ENCODE measurements at places on chromosomes 3 and 15.
A peak's percentile ranks its signal among the peaks of the same experiment; 100 is the strongest.

DNA sequence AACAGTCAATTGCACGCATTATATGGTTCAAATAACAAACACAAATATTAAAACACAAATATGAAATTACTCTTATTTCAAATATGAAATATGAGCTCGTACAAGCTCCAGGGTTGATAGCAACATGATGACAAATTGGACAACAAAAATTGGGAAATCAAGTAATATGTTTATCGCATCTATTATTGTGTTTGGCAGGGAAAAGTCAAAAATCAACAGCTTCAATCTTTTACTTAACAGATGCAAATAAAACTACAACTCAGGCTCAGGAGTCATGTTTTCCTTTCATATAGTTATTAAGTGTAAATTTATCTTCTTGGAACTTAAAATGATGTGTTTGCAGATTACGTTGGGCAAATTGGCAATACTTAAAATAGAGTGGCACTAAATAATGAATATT is 41.4 kb downstream of the ZPLD1 start:
- DNase-seq = no peak

DNA sequence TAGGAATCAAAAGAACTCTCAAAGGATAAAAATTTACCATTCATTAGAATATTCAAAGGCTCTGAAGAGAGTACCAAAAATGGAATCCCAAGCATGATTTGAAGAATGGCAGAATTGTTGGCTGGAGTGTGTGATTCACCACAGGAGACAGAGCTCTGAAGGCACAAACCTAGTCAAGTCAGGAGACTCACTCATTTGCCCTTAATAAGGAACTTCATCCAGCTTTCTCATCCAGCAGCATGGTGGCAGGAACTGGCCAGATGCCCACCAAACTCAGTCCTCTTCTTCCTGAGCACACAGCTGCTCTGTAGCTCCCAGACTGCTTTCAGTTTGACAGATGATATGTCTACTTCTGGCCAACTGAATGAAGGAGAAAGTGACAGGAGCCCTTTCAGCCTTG is 16.5 kb upstream of the HEG1 start:
- no peak for DNase-seq

GRCh38 chr3:124845406-124845805 is 41.8 kb downstream of the ITGB5 start:
- DNase-seq = peak; percentile 87

DNA sequence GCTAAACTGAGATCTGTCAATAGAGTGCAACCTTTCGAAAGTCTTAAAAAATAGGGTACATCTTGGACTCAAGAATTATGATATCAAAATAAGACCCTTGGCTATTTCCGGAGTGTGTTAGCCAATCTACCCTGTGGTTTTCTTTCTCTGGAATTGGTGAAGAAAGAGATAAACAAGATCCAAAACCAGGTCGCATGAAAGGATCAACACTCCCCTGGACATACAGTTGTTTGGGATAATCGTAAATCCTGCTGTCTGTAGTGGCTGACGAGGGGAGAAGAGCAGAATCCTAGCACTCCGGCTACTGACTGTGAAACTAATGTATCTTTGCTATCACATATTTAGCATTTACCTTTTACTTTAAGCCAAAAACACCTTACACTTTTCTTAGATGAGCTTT is 30.9 kb downstream of the FNDC3B start:
- no peak for DNase-seq

DNA sequence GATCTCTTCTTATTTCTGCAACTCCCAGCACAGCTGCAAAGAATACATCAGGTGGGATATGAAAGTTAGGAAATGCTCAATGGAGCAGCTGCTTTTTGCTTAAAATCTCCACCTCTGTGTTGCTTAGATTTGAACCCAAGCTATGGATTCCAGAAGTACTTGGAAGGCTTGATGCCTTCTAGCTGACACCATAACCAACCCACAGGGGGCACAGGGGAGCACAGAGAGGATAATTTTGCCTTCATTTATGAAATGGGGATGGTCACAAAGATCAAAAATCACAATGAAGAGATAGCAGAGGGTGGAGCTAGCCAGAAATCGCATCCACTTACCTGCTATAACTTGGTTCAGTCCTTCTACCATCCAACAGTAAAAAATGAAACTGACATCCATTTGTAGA is 75.7 kb downstream of the DUT start:
- no peak for DNase-seq

DNA sequence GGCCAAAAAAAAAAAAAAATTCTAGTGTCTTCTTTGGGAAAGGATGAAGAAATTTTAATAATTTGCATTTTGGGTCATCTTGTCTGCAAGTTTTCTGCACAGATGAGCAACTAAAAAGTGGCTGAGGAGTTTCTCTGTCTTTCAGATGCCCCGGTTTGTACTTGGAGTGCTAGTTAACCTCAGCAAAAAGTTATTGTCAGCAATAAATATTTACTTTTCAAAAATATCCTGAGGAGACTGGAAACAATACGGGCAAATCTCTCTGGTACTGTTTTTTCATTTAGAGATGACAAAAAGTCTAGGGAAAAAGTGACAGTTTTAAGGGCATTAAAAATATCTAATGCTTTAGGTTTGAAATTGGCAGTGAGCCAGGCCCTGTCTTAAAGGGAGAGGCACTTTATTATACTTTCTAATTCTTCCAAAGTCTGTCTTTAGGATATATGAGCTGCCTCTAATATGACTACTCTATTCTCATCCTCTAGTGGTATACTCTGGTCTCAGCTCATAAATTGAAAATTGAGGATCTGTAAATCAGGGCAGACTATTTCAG is 436.0 kb upstream of the NR2F2 start:
- DNase-seq = no peak

DNA sequence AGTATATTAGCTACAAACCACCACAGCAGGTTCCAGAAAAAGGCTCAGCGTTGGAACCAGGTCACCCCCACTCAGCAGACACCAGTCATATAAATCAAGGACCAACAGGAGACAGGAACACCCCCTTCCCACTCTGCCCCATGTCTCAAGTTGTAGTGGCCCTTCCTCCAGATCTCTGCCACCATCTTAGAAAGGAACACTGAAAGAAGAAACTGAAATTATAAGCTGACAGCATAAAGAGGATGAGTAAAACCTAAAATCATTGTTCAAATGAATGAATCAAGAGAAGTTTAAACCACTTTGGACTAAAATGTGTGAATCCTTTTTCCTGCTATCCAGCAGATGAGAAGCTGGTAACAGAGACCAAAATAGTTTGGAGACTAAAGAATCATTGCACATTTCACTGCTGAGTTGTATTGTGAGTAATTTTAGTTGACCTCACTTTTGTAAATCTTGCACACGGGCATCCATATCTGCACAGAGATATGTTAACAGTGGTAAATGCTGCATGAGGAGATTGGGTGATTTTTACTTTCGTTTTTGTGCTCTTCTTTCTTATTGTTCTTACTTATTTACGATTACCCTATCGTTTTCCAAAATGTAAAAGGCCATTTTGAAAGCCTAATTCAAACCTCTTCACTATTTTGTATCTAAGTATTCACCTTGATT is 19.8 kb downstream of the CCR3 start:
- no peak for DNase-seq

DNA sequence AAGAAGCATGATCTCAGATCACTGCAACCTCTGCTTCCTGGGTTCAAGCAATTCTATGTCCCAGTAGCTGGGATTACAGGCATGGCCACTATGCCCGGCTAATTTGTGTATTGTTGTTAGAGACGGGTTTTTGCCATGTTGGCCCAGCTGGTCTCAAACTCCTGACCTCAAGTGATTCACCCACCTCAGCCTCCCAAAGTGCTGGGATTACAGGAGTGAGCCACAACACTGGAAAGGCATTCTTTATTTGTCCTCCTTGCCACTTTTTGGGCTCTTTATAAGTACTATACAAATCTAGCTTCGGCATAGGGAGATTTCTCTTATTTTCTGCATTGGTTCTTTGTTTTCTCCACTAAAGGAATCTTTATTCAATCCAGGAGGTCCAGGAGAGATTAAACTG is 18.6 kb downstream of the CMTM8 start:
- DNase-seq = no peak

DNA sequence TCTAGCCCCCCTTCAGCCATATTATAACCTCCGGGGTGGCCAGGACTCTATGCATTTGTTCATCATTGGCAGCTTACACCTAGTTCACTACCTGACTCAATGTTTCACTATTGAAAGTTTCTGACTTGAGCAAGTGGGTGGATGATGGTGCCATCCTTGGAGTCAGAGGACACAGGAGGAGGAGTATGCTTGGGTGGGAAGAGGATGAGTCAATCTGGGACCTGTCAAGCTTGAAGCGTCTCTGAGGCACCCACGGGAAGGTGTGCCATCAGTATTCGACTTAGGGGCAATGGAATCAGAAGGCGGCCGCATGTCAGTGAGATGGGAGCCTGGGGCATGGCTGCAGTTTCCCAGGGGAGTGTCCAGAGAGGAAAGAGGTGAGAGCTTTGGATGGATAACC is 133.3 kb downstream of the EPHB1 start:
- no peak for DNase-seq

DNA sequence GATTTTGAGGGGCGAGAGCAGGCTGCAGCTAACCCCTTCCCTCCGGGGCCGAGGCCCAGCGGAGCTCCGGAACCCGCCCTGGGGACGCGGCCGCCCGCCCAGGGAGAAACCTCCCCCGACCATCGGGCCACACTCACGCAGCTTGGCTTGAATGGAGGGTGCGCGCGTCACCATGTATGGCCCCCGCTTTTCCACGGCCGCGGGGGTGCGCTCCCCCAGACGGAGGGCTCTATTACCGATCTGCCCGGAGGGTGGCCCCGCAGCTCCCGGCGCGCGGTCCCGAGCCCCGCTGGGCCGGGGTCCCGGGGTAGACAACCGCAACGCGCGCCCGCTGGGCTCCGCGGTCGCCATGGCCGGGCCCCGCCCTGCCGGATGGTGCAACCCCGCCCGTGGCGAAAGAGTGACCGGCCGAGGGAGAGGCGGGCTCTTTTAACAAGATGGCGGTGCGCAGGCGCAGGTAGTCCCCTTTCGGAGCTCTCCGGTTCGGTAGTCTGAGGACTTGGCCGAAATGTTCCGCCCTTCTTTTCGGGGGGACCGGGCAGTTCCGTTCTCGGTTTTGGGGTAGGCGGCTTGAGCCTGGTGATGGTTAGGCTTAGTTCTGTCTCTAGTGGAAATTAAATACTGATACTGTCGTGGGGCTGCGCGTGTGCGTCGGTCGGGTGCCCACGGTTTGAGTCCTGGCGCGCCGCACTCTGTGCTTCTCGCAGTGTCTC is at the start of gene FAM219B:
Gene FAM219B (minus strand): TSS at position 402 of the 713 bp plus-strand sequence. CDS start 51 bp downstream, at position 351.
- DNase-seq = peak; percentile 59

- DNase-seq = no peak
Measured at GRCh38 chr15:100189849-100190248, 151.9 kb downstream of the ADAMTS17 start.

DNA sequence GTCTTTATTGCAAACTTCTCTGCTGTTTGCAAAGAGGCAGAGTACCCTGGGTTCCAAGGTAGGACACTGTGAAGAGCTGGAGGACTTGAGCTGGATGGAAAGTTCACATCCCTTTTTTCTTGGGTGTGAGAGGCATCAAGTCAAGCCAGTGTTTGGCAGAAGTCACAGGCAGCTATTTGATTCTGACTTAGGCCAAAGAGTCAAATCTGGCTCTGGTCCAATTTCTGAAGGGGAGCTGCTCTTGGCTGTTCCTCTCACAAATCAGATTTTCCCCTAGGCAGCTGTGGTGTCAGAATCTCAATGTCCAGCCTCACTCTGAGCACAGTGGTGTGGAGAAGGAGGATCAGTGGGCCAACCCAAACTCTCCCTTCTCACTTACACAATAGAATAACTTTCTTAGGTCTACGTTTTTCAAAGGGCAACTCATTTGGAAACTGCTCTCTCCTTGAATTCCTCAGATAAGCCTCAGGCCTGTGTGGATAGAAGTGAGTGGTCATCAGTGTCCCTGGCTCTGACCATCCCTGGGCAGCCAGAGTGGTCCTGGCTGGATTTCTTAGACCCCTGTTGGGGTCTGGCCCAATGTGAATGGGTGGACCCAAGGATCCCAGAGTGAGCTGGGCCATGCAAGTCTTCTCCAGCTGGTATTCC is 18.2 kb upstream of the AMOTL2 start:
- DNase-seq = no peak

- no peak for DNase-seq
Measured at GRCh38 chr3:129738172-129738571, 131.7 kb upstream of the PLXND1 start.

DNA sequence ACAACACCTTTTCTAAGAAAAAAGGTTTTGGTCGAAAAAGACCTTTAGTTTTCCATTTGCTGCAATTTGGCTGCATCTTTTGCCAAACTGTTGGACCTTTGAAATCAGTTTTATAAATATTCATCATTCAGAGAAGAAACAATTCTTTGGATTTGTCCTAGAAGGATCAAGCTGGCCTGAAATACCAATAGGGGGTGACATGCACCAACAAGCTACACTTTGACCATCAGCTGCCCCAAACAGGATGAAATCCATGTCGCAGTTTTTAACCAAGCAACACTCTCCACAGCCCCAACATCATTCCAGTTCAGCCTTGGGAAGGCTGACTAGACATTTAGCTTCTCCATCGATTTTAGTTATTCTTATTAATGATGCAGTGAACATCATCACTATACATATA is 9.8 kb downstream of the RPL15 start:
- no peak for DNase-seq

- DNase-seq = no peak
Measured at GRCh38 chr3:17386432-17386831, 356.0 kb downstream of the TBC1D5 start.

DNA sequence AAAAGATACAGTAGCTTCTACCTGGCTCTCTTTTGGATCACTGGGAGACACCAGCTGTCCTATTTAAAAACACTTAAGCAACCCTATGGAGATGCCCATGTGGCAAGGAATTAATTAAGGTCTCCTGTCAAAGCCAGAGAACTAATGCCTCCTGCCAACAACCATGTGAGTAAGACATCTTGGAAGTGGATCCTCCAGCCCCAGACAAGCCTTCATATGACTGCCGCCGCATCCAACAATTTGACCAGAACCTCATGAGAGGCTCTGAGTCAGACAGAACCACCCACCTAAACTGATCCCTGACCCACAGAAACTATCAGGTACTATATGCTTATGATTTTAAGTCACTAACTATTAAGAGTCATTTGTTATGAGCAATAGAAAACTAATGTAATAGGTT is 22.3 kb downstream of the IFT80 start:
- no peak for DNase-seq

- peak; percentile 34 for DNase-seq
Measured at GRCh38 chr3:195041871-195042742, 228.9 kb downstream of the XXYLT1 start.

DNA sequence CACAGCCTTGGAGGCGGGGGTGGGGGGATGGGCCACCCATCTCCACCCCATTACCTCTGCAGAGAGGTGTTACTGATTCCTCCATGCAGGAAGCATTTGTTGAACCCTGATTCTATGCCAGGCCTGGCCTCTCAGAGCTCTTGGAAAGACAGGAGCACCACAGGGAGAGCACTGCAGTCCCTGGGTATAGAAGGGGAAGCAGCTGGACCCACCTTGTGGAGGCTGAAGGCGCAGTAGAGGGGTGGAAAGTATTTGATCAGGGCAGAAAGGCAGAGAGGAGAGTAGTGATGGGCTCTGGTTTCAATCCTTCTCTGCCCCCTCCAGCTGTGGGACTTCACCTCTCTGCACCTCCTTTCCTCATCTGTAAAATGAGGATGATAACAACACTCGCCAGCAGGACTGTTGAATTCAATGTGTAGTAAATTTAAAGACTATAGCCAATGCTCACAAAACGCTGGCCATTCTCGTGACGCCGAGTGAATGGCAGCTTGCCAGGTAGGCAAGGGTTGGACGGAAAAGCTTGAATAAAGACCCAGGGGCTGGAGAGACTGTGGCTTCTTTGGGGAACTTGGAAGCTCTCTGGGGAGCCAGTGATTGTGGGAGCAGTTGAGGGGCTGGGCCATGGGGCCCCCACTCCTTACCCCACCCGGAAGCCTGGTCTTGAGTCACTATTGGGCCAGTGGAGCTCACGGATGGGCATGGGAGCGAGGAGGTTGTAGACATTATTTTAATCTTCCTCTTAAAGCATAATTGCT is 8.0 kb upstream of the CCDC33 start:
- DNase-seq = no peak
